ENCODE measurements at places on chromosomes 1 and 21.
A peak's percentile ranks its signal among the peaks of the same experiment; 100 is the strongest.

DNA sequence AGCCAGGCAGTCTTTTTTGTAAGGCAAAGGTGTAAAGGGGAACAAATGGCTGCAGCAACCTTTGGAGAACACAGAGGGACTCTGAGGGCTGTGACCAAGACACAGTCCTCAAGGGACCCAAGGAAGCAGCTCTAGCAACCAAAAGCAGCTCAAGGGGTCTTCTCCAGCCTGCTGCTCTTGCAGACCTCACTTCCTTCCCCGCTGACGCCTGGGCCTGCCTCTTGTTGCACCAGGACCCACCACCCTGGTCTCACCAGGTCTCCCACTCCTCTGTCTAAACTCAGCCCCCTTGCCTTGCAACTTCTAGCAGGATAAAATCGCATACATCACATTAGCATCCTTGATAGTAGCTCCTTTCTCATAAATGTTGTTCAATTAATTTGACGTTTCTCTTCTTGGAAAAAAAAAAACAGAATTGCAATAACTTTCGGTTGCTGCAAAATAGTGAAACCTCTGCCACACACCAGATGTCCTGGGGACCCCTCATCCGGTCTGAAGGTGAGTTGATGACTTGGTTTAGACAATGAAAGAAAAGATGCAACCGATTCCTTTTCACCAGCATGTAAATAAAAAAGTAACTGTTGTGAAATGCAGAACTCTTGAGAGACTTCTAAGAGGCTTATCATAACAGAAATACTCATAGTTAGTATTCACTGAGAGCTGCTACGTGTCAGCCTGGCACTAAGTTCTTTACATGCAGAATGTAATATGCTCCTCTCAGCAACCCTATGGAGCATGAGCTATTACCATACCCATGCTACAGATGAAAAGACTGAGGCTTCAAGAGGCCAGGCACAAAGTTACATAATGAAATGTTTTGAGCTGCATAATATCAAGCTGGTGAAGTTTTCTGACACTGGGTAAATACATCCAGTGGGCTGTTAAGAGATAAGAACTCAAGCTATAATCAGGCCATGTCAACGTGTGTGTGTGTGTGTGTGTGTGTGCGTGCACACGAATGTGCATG is 58.5 kb downstream of the UMODL1 start:
- peak; percentile 49 for DNase-seq

DNA sequence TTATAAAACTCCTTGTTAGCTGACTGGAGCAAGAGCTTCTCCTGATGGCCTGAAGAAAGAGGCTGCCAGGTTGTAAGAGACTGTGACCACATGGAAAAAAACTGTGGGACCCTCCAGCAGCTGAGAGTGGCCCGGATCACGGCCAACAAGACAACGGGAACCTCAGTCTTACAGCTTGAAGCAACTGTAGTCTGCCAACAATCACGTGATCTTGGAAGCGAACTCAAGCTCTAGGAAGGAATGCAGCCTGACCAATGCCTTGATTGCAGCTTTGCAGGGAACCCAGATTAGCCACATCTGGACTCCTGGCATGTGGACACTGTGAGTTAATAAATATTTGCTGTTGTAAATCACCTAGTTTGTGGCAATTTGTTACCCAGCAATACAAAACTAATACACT is 442.6 kb upstream of the PRMT6 start:
- no peak for DNase-seq

DNA sequence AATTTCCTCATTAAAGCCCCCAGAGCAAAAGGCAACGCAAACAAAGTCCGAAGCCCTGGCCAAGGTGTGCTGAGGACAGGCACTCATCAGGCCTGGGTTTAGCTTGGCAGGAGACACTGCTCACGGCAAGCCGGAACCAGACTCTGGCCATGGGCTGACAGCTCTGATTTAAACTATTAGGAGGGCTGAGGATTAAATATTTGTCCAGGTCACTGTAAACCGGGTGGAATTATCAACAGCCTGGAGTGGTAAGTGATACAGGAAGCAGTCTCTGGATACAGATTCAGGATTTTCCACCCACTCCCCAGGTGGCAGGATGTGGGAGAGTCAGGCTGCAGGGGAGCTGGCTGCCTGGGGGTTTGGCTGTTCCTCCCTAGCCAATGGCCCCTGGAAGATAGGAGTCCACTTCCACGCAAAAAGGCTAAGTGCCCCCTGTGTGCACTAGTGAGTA is 42.4 kb downstream of the SLC66A1 start:
- DNase-seq: no peak

DNA sequence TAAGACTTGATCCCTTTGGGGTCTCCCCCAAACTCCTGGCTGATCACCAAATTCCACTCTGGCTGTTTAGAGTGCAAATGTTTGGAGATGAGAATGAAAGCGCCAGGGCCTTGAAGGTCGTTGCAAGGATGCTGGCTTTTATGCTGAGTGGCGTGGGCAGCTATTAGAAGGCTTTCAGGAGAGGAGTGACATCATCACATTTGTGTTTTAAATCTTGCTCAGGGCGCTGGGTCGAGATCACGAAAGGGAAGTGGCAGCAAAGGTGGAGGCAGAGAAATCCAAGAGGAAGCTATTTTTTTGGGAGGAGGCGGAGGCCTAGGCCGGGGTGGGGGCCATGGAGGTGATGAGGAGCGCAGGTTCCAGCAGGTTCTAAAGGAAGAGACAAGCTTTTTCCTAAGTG is 49.3 kb downstream of the PDE9A start:
- DNase-seq: no peak

DNA sequence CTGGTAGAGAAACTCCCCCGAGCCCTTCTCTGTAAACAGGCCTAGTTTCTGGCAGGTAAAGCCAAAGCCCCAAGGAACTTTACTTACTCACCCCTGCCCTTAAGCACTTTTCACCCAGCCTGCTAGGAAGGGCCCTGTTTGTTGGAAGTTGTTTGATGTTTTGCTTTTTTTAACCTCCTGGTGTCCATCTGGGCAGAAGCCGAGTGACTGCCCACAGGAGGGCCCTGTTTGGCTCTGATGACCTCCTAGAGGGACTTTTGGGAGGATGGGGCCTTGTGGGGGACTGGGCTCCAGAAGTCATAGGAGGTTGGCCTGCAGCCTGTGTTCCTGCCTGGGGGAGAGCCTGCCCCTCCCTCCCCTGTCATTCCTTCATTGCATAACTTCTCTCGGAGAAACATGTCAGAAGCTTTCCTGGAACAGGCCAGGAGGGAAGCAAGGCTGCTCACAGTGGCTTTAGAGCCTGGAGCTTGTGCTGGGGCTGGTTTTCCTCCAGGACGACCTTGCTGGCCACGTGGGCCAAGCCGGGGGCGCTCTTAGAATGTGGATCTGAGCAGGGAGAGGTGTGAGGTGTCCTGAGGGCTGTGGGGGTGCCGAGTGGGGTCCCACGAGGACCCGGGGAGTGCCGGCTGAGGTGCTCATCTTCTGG is 33.9 kb downstream of the COQ8A start:
- no peak for DNase-seq

DNA sequence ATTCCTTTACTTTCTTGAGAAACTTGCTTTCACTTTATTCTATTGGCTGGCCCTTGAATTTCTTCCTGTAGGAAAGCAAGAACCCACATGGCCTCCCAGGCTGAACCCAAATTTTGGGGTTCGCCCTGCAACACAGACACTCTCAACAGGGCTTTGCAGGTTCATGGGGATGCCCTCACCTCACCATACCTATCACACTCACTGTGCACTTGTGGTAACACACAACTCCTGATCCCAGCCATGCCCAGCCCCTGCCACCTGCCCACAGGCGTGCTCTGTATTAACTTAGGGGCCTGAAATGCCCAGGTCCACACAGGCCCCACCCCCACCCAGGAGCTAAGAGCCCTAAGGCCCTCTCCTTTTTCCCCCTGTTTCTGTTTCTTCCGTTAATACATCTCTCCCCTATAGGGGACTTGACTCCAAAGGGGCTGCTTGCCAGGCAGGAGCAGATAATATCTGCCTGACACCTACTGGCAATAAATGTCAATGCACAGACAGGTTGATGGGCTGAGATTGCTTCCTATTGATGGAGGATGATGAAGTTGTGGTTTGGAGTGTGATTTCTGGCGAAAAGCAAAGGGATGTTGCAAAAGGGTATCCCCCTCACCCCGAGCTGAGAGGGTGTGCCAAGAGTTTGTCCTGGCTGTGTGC is 171.5 kb downstream of the AJAP1 start:
- peak; percentile 43 for DNase-seq

GRCh38 chr1:178341261-178341956 is 155.4 kb downstream of the CLEC20A start:
- no peak for DNase-seq

DNA sequence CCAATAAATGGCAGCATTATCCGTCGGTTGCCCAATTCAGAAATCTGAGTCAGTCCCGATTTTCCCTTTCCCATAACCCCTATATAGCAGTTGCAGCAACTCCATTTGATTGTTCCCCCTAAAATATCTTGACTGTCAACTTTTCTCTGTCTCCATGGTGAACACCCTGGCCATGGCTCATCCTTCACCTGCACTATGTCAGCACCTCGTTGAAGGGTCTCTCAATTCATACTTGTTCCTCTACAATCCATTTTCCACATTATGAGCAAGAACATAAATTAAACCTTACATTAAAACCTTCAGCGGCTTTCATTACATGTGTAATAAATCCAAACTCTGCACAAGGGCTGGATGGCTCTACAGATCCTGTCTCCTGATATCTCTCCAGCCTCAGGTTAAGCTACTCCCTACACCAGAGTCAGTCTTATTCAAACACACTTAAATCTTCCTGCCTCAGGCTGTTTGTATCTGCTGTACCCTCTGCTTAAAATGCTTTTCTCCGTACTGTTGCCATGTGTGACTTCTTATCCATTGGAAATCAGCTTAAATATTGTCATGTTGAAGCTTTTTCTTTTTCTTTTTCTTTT is 87.3 kb downstream of the BACH1 start:
- no peak for DNase-seq

- no peak for DNase-seq
Observed at GRCh38 chr1:43509007-43509739, 21.5 kb upstream of the PTPRF start.

DNA sequence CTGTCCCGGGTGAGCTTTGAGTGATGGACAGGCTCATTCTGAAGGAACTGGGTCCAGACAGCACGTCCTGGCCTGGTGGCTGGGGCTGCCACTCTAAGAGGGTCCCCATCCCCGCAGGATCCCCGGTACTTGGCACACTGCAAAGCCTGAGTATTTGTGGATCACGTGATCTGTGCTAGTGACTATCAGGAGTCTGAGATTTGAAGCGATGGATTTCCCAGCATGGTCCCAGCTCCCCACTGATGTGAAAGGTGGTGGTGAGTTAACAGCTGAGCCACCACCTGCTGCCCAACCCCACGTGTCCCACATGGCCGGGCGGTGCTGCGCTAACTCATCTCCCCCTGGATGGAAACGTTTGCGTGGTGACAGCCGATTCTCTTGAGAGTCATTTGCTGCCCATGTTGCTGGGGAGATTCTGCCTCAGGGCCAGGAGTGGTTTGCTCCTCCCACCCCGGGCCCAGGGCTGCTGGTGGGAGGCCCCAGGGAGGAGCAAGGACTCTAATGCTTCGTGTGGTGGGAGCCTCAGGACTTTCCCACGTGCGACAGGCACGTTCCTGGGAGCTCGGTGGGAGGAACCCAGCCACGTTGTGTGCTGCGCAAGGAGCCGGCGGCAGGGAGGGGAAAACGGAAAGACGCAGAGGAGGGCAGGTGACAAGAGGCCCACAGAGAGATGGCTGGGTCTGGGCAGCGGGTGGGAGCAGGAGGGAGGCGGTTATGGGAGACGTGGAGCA is 15.1 kb downstream of the FAAP20 start:
- no peak for DNase-seq

- peak; percentile 97 for DNase-seq
Observed at GRCh38 chr21:41425954-41426675, at the start of gene MX1. Gene MX1 (plus strand): TSS chr21:41426239. CDS start chr21:41432071, 5,832 bp downstream.

GRCh38 chr1:52769346-52770033 is 43.2 kb downstream of the ZYG11B start:
- DNase-seq: no peak

DNA sequence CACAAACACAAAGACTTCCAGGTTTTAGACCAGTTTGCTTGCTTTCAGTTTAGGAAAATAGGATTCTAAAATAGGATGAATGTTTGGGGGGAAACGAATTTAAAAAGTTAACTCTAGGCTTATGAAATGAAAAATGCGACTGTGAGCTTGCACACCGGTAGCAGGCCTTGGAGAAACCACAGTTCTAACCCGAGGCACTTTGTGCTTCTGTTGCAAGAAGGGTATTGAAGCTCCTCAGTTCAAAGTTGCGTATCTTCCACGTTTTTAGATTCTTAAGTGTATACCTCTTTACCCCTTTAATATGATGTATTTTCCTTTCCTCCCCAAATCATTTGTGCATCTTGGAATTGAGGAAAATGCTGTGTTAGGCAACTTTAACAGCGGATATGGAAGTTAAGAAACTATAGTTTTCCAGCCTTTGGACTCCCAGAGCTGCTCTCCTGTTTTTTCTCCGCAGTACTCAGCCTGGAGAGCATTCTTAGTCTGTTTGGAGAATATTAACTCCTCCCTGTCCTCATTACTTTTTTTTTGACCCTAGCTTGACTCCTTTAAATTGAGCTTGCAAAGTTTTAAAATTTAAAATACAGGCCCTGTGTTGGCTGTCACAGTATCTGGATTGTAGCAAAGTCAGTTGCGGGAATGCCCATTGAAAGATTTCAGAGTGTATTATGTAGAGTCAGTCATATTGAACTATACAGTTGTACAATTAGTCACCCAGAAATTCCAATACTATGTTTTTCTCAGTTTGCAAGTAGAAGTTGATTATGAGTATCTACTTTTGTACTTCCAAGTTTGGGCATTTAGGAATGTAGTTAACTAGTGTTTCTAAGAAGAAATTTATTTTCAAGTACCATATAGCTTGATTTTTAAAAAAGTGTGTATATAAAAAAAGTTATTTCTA is 2.6 kb downstream of the MRPS6 start:
- DNase-seq: no peak

- DNase-seq: no peak
Observed at GRCh38 chr1:116154536-116154935, 43.3 kb downstream of the MAB21L3 start.

GRCh38 chr1:225442123-225442505 is 14.3 kb upstream of the LBR start:
- DNase-seq: no peak

GRCh38 chr1:903721-904271 is 19.9 kb upstream of the SAMD11 start:
- peak; percentile 1 for DNase-seq

DNA sequence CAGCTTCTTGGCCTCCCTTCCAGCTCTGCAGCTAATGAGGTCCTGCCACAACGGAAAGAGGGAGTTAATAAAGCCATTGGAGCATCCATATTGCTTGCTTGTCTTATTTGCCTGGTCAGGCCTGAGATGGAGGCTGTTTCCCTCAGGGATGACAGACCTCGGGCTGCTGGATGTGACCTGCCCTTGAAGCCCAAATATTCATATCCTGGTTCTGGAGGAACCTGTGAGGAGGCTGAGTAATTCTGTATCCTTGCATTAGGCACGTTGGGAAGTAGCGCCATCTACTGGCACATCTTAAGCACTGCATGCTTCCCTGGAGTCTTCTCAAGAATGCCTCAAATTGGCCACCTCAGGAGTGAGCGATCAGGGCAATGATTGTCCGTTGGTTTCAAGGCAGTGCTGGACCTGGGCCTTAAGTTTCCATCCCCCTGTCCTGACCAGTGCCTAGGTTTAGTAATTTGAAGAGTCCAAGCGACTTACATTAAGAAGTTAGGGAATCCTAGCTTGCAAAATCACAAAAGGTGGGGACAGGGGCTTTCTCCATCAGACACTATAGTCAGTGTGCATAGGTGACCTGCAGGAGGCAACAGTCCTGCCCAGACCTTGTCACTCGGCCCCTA is 13.8 kb upstream of the NASP start:
- DNase-seq: peak; percentile 83

- no peak for DNase-seq
Observed at GRCh38 chr1:36125129-36125991, at the start of gene COL8A2. Gene COL8A2 (minus strand): TSS chr1:36125222. CDS start chr1:36100242, 24,980 bp downstream.

- peak; percentile 53 for DNase-seq
Observed at GRCh38 chr1:58996341-58997059, 212.7 kb upstream of the JUN start.

- no peak for DNase-seq
Observed at GRCh38 chr1:207316141-207316540, 5.3 kb upstream of the CD55 start.

Measured in GM12865 (cell line).